HS-27A (cell line): ENCODE measurements at places on chromosomes 3 and 15.

- no peak for DNase-seq
These were observed 177.5 kb downstream of the TLE3 start for GRCh38 chr15:69920221-69920620.

GRCh38 chr15:48929661-48930060, 34.1 kb downstream of the SHC4 start:
- DNase-seq = no peak

GRCh38 chr3:152400887-152401286, 132.2 kb downstream of the MBNL1 start:
- DNase-seq = peak; percentile 68

DNA sequence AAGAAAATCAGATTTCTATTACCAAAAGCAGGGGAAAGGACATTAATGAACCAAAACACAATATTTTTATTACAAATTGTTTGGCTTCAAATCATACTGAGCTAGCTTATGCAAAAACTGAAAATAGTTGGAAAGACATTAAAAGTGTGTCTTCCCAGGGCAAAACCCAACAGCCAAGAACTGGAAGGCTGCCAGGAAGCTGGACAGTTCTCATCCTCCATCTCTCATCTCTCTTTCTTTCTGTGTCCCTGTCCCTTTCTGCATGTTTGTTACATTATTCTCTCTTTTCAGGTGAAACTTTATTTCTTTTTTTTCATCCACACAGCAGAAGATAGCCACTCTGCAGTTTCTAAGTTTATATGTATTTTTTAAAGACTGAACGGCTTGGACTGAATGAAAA, 41.1 kb upstream of the SNTN start:
- DNase-seq = no peak

DNA sequence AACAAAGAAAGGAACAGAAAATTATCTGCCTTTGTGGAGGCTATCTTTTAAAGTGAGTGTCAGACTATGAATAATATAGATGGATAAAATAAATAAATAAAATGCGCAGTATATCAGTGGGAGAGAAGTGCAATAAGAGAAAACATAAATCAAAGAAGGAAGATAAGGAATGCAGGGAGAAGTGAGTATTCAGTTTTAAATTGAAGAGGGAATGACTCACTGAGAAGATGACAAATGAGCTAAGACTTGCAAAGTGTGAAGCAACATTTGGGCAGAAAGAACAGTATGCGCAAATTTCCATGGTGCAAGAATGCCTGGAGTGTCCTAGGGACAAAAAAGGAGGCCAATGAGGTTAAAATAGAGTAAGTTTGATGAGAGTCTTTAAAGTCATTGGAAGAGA, 1300.1 kb upstream of the ALCAM start:
- DNase-seq = no peak

GRCh38 chr15:88897456-88898194, 2.3 kb upstream of the HAPLN3 start:
- no peak for DNase-seq

DNA sequence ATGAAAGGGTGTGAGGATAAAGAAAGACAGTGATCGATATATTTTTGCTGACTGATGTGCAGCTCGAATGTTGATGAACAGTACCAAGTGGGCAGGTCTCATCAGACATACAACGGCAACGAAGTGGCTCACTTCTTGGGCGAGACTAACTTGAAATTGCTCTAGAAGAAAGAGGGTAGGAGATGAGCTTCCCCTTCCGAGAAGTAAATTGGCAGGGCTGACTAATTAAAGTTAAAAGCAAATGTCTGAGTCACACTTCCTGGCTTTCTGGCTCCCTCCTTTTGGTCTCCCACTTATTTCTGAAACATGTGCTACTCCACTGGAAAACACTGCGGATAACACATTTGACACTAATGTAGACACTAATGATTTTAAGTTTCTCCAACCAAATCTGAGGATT, 228.3 kb downstream of the ABHD5 start:
- no peak for DNase-seq

DNA sequence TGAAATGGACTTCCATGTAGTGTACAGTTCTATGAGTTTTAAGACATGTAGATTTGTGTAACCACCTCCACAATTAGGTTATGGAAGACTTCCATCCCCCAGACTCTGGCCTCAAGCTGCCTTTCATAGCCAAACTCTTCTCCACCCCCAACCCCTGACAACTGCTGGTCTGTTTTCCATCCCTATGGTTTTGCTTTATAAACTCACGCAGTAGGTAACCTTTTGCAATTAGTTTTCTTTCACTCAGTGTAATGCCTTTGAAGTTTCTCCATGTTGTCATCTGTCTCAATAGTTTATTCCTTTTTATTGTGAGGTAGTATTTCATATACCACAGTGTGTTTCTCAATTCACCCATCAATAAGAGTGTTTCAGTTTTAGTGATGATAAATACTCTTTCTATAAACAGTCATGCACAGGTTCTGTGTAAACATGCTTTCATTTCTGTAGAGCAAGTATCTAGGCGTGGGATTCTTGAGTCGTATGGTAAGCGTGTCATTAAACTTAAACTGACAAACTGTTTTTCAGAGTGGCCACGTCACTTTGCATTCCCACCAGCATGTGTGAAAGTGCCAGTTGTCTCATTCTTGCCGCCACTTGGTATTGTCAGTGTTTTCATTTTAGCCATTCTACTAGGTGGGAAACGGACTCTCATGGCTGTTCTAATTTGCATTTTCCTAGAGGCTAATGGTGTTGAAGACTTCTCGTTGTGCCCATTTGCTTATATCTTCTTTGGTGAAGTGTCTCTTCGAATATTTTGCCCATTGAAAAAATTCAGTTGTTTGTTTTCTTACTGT, 47.3 kb upstream of the ALDH1A3 start:
- DNase-seq = no peak

GRCh38 chr15:29633971-29634370, 188.3 kb downstream of the TJP1 start:
- DNase-seq = no peak

- peak; percentile 70 for DNase-seq
These were observed 120.9 kb downstream of the SAMMSON start for GRCh38 chr3:70120357-70120966.

- DNase-seq = no peak
These were observed 34.1 kb downstream of the CCDC191 start for GRCh38 chr3:114022145-114022802.

DNA sequence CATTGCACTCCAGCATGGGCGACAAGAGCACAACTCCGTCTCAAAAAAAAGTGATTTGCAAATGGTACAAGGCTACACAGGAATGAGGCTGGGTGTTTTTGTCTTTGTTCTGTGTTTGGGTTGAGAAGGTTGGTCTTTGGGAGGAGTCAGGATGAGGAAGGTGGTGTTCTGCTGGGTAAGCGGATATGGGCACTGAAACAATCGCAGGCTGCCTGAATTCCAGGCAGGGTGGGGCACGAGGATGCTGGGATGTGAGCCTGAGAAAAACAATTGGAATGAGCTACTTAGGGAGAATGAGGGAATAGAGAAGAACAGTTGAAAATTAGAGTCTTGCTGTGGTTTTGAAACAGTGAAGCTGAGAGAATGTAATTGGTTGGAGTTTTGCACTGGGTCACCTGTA, 51.6 kb downstream of the ZBTB38 start:
- no peak for DNase-seq

- no peak for DNase-seq
These were observed 26.1 kb upstream of the MGA start for GRCh38 chr15:41634072-41634626.

GRCh38 chr3:197801891-197802778, 11.1 kb downstream of the LRCH3 start:
- DNase-seq = no peak

GRCh38 chr3:143763564-143764162, 84.6 kb downstream of the SLC9A9 start:
- no peak for DNase-seq

GRCh38 chr15:72353266-72353665, 22.5 kb downstream of the HEXA start:
- no peak for DNase-seq

DNA sequence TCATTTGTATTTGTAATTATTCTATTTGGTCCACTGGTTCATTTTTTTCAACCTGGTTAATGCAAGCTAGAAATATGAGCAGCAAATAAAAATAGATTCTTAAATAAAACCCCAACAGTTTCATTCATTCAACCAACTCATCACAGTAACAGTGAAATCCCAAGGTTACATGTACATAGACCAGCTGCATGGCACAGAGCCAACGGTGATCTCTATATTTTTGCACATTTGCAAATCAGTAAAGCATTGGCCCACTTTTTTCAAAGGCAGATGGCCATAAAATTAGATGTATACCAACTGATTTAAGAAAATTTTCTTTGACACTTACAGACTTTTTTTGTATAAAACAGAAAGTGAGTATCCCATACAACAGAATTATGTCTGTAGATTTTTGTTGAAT, 49.3 kb downstream of the STRIT1 start:
- DNase-seq = no peak

GRCh38 chr15:92457471-92458041, 63.9 kb downstream of the ST8SIA2 start:
- DNase-seq = no peak

- peak; percentile 12 for DNase-seq
These were observed 632 bp downstream of the MTHFS start for GRCh38 chr15:79896131-79896633.

DNA sequence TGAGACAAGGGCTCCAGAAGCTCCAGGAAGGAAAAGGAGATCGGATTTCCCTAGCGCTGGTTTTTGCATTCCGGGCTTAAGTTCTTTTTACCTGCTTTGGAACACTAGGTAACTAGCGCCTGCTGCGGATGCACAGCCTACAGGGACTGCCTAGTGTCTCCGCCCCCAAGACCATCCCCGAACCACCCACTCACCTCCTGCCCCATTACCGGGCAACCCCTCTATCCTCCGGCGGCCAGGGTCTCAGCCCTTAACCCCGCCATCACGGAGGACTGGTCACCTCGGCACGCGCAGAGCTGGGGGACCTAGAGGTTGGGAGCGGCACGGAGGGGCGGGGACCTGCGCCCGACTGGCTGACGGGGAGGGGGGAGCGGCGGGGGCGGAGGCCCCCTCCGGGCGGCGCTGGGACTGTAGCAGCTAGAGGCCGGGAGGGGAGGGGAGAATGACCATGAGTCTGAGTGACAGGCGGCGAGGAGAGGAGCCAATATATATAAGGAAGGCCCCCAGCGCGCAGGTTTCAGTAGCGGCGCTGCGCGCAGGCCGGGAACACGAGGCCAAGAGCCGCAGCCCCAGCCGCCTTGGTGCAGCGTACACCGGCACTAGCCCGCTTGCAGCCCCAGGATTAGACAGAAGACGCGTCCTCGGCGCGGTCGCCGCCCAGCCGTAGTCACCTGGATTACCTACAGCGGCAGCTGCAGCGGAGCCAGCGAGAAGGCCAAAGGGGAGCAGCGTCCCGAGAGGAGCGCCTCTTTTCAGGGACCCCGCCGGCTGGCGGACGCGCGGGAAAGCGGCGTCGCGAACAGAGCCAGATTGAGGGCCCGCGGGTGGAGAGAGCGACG, at the start of gene DLL4:
DLL4 (plus strand) TSS at position 520 of the 839 bp plus-strand sequence. CDS start 329 bp downstream, outside the sequence.
- no peak for DNase-seq

DNA sequence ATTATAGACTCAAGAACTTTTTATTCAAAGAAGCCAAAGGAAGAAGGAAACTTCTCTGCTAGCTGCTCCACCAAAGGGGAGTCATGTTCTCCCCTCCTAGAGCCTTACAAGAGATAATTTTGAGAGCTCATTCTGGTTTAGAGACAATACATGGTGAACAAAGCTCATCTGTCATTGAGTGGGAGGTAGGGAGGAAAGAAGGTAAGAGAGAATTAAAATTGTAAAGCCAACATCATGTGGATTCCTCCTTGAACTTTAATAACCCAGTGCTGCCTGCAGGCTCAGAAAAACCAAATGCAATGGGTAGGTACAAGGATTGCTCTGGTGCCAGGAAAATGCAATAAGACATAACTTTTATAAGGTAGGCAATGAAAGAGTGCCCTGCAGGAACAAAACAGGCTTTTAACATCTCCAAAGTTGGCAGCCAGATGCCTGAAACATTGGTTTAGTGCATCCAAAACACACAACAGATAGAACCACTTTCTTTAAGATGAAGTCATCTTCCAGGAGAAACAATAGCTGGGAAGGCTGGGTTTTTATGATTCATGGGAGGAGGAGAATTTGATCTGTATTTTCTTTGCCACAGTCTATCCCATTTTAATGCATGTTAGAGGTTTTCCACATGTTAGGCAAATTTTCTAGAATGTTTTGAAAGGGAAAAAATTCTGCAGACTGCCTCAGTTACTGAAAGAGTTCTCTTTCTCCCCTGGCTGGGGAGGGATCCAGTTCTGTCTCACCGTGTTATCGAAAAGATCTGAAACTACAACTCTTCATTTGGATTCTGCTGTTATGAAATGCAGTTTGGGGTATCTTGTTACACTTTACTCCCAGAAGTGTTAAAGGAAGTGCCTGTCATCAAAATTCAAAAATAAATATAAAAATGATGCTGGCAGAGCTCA, 11.3 kb upstream of the ARHGEF3 start:
- DNase-seq = no peak

- no peak for DNase-seq
These were observed 24.5 kb upstream of the TOP2B start for GRCh38 chr3:25689226-25689625.

- DNase-seq = no peak
These were observed 162.6 kb upstream of the ABI3BP start for GRCh38 chr3:101155825-101156224.

DNA sequence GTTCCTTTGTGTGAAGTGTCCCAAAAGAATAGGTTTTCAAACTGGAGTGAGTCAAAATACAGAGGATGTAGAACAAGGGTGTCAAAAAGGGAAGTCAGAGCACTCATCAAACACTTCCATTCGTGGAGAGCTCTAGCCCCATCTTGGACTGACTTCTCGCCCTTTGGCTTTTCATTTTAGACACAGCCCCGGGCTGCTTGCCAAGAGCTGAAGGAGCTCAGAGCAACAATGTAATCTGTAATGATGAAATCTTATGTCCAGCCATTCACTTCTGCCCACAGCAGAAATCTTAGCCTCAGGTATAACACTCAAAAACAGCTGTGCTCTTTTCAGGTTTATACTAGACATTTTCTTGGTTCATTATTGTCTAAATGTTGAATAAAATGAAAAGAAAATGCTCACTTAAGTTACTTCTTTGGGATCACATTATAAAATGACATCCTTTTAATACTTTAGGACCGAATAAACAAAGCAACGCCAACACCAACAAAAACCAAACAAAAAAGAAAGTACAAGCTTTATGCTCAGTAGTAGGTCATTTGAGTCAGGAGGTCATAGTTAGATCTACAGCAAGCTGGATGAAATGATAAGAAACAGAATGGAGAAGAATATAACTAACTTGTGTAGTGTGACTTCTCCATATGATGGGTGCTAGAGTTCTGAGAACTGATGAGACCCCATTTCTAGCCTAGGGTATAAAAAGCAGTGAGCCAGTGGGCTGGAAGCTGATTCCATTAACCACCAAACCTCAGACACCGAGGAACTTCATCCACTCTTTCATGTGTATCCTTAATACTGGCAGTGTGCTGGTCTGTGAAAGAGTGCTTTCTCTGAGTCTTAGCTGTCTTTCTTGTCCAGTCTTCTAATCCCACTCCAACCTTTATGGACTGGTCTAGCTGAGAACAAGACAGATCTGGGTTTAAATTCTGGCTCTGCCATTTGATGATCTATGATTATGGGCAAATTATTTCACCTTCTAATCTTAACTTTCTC, 131.8 kb upstream of the SLC7A14 start:
- no peak for DNase-seq

- DNase-seq = peak; percentile 95
These were observed 51.0 kb upstream of the ATP13A3 start for GRCh38 chr3:194537732-194538247.
